CD8-positive, alpha-beta memory T cell (primary cell): ENCODE measurements at places on chromosomes 5 and 9.
A peak's percentile ranks its signal among the peaks of the same experiment; 100 is the strongest.

GRCh38 chr9:108673386-108673785 is 182.4 kb downstream of the ACTL7B start:
- DNase-seq = no peak

DNA sequence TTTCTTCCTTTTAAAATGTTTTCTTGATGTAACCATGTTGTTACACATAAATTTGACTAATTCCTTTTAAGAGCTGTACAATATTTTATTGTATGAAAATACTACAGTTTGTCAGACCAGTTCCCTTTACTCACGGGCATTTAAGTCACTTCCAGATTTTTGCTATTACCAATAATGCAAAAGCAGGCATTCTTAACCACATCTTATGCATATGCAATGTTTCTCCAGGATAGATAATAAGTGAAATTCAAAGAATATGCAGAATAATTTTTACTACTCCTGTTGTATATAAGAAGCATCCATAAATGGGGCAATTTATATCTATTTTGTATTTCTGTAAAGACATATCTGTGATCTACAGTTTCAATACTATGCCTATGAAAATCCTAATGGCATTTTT is 77.3 kb downstream of the FNIP1 start:
- DNase-seq = no peak

- no peak for DNase-seq
Observed at GRCh38 chr5:91186101-91186500, 197.0 kb downstream of the ARRDC3 start.

DNA sequence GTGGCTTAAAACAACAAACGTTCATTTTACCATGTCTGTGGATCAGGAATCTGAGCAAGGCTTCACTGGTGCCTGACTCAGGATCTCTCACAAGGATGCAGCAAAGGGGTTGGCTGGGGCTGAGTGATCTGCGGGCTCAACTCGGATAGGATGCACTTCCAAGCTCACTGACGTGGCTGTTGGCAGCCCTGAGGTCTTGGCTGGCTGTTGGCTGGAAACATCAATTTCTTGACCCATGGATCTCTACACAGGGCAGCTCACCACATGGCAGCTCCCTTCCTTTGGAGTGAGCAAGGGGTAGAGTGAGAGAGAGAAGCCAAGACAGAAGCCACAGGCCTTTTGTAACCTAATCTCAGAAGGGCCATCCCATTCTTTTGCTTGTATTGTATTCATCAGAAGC is 202.1 kb downstream of the NXNL2 start:
- DNase-seq = no peak

- DNase-seq = no peak
Observed at GRCh38 chr9:116543731-116544400, 143.2 kb upstream of the TRIM32 start.

- no peak for DNase-seq
Observed at GRCh38 chr5:110269478-110270142, 456.9 kb downstream of the TMEM232 start.

DNA sequence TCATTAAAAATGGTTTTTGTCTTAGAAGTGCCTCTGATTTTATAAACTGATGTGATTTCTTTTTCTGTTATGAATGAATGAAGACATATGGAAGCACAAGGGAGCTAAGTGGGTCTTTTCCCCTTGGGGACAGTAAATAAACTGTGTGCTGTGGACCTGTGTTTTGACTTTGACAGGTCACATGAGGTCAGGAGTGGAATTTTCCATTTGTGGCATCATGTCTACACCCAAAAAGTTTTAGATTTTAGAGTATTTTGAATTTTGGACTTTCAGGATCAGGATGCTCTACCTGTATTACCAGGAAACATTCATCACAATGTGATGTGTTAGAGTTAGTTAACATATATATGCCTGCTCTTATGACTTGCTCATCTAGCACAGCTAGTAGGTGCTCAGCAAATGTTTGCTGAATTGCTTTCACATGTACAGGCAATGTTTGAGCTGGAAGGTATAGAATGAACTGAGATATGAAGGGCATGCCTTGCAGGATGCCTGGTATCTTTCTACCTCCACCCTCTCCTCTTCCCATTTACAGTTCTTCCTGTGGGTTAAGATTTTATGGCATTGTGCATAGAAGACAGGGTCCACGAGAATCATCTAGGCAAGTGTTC is 73.2 kb upstream of the NR3C1 start:
- DNase-seq = no peak

DNA sequence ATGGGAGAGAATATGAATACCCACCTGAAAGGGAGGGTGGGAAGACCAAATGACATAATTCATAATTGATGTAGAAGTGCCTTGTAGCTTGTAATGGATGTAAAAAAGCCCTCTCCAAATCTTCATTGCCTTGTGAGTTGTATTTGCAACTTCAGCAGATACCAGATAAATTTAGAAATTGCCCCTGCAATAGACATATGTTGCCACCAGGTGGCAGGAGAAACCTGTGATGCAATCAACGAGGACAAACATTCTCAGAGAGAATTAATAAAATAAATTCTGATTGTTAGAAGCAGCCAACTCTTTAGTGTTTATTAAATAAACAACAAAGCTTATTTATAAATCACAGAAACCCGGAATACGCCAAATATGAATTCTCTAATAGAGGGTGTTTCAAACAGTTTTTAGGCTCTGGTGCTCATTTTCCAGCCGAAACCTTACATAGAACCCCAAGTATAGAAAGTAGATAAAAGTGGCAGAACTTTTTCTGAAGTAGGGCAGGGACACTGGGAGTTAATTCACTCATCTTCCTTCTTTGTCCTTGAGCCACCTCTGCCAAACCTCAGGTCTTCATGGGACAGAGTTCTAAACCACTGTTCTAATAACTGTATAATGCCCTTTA is 147.8 kb downstream of the TMEM38B start:
- DNase-seq = no peak

DNA sequence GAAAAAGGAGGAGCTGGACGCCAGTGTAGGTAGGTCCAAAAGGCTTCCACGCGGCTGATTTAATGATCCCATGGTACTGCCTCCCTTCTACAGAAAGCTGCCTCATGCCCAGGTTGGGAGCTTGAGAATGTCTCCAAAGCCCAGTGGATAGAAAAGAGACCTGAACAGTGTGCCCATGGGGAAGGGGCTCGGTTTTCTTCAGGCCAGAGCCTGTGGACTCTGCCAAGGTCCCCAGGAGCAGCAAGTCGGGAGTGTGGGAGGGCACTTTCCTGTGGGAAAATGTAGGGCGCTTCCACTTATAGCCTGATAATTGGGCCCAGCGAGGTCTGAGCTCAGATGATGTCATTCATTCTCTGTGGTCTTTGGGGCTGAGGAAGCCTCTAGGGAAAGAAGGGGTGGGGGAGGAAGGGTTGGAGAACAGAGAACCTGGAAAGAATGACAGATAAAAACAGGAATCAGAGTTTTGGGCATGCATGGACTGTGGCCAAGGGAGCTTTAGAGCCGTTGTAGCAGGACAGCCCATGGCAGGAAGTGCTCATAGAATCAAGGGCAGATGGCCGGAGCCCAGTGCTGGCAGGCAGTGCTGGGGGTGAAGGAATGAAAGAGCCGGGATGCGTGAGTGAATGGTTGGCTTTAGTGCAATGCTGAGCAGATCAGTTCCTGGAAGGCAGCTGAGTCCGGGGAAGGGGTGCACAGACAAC is 42.5 kb upstream of the SH3PXD2B start:
- no peak for DNase-seq

DNA sequence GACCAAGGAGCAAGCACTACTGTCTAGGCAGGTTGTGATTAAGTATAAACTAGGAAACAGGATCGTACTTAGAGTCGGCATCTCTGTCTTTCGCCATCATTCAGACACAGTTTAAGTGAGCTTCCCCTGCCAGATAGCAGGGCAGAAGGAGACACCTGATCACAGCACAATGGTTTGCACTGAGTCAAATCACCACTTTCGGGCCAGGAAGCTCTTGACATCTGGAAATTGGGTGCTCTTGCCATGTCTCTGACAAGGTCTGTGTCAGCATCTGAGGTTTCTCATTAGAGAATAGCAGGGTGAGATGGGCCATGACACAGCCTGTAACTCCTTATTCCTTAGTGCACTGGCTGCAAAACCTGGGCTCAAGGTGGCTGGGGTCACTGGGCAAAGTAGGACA is 8.3 kb downstream of the ADRB2 start:
- no peak for DNase-seq

- DNase-seq = no peak
Observed at GRCh38 chr5:40045429-40045828, 620.6 kb upstream of the DAB2 start.

- DNase-seq = no peak
Observed at GRCh38 chr5:148177207-148177606, 8.9 kb downstream of the SPINK14 start.

DNA sequence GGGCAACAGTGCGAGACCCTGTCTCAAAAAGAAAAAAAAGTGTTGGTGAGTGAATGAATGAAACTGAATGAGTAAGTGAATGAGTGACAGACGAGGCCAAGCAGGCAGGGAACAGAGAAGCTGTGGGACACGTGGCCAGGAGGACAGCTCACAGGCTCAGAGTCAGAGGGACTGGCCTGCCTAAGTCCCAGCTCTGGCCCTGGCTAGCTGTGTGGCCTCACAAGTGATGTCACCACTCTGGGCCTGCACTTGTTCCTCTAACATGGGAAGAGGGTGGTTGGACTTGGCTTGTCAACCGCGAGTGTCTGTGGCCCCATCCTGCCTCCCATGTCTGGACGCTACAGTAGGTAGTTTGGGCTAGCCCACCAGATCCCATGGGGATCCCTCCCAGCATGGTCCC is 4.7 kb upstream of the PLPP7 start:
- no peak for DNase-seq

DNA sequence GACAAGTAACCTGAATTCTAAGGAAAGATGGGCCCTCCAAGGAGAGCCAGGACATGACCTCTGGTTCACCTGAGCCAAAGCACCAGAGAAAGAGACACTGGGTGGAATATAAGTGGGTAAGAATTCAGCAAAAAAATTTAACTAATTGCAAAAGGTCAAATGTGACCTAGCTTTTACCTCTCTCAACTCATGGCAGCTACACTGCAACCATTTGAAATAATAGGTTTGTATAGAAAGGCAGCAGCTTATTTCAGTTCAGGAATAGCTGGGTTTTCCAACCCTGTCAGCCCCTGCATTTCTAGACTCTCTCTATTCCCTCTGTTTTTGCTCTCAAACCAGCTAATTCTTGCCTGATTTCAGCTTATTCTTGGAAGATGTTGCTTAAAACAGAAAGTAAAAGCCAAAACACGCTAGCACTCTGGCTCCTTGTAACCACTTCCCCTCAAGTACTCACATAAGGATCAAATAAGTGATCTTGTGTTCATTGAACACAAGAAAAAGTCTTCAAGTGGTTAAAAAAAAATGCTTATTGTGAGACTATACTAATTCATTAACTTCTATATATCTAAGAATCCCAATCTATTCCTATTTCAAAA is 101.1 kb upstream of the NR4A3 start:
- DNase-seq = no peak

- DNase-seq = no peak
Observed at GRCh38 chr9:97852399-97853055, 499 bp upstream of the FOXE1 start.

DNA sequence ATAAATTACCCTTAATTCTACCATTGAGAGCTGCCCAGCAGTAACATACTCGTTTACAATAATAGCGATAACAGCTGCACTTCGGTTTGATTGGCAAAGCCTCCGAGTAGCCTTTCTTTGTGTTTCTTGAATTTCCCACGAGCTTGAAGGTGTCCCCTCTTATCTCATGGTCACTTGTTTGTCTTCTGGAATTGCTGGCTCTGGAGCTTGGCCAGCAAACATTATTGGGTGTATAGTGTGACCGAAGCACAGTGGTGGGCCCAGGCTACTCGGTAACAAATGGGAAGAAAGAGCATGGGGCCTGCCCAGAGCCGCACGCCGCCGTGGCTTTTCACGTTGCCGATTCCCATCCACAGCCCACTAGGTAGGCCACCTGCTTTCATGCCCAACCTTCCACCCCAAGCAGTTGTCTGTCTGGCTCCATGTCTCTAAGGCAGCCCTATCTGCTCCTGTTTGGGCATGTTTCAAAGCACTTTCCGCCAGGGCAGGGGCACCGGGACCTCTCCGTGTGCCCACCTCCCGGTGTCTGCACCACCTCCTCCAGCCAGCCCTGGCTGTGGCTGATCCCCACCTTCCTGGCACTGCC is 8.7 kb downstream of the STKLD1 start:
- DNase-seq = no peak

GRCh38 chr5:2674456-2674855 is 77.0 kb downstream of the IRX2 start:
- no peak for DNase-seq

- no peak for DNase-seq
Observed at GRCh38 chr9:32431196-32431595, 46.8 kb downstream of the ACO1 start.

- DNase-seq = no peak
Observed at GRCh38 chr5:97136475-97136874, 5.9 kb downstream of the LIX1 start.

- DNase-seq = no peak
Observed at GRCh38 chr5:107502676-107503060, 168.1 kb downstream of the EFNA5 start.

GRCh38 chr5:107402434-107403227 is 268.1 kb downstream of the EFNA5 start:
- no peak for DNase-seq

GRCh38 chr9:121842612-121842978 is 191.2 kb downstream of the DAB2IP start:
- no peak for DNase-seq

DNA sequence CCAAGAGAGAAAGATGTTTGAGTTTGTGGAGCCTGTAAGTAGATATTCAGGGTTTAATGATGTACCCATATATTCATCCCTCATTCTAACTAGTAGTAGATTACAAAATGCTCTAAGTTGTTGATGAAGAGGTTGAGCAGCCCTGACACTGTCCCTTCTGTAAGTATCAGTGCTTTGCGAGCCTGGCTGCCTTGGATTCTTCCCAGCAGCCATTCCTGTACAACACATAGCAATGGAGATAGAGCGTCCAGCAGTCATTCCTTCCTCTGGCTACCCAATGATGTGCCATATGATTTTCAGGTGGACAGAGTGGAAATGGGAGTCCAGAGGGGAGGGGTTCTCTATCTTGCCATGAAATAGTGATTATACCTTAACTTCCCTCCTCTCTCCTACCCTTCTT is 124.1 kb downstream of the ARHGAP26 start:
- DNase-seq = no peak

DNA sequence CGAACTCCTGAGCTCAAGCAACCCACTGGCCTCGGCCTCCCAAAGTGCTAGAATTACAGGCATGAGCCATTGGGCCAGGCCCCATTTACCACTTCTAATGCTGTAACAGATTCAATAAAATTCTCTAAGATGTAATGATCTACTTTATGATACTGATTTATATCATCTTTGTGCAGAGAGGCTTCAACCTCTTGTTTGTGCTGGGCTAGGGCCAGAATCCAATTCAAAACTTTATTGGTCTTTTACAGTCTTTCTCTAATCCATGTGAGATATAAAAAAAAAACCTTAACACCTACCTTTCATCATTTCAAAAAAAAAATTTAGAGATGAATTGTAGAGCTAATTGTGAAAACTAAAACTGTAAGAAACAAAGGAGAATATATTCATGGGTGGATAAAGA is 8.2 kb upstream of the BTF3 start:
- DNase-seq = no peak

- no peak for DNase-seq
Observed at GRCh38 chr9:4301296-4301695, 1.4 kb upstream of the GLIS3 start.

- DNase-seq = no peak
Observed at GRCh38 chr9:12684974-12685373, 8.2 kb upstream of the TYRP1 start.

GRCh38 chr5:88680253-88681132 is 202.5 kb downstream of the MEF2C start:
- DNase-seq = peak; percentile 70

GRCh38 chr5:159331093-159331973 is 1.0 kb upstream of the IL12B start:
- peak; percentile 69 for DNase-seq

GRCh38 chr9:2987679-2988078 is 143.8 kb upstream of the PUM3 start:
- DNase-seq = no peak
